ENCODE measurements at places on chromosomes 11 and 22.

DNA sequence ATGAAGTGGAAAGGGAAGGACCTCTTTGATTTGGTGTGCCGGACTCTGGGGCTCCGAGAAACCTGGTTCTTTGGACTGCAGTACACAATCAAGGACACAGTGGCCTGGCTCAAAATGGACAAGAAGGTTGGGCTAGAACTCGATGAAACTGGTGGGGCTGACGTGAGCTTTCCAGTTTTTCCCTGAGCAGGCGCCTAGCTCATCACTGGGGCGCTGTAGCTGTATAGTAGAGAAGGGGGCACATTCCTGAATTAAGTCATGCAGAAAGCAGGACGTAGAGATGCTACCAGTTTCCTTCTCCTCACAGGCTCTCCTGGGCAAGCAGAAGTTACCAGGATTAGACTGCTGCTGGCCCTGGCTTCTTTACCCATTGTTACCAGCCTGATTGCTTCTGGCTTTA, 33.3 kb downstream of the NF2 start:
- no peak for DNase-seq

GRCh38 chr11:26780376-26781085, 58.7 kb upstream of the SLC5A12 start:
- no peak for DNase-seq

- no peak for DNase-seq
These were observed 24.5 kb upstream of the DGKZ start for GRCh38 chr11:46322759-46323158.

DNA sequence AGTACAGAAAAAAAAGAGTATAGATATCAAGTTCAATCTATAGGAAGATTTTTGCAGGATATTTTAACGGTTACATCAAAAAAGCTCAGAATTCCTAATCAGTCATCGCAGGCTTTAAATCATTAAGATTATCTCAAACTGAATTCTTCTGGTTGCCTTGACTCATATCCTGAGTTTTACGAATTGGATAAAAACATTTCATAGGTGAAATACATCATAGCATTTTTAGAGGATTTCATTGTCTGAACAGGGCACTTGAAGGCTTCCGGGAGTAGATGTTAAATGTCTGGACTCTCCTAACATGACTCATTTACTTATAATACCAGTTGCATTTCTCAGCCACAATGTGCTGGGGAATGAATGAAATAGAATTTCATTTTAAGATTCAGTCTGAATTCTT, 2216.6 kb upstream of the RAG2 start:
- no peak for DNase-seq

DNA sequence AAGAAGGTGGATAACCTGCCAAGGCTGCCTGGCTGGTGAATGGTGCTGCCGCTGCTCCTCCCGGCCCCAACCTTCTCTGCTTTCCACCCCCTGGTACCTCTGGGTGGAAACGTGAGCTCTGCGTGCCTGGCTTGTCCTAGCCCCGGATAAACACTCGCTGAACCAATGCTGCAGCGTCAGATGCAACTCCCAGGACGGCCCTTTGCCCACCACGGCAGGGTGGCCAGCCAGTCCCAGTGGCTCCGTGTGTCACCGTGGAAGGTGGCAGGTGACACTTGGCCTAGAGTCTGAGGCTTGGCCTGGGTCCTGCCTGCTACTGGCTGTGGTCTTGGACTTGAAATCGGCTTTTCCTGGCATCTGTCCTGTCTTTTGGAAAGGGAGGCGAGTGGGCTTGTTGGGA, 47.7 kb downstream of the TPCN2 start:
- no peak for DNase-seq

DNA sequence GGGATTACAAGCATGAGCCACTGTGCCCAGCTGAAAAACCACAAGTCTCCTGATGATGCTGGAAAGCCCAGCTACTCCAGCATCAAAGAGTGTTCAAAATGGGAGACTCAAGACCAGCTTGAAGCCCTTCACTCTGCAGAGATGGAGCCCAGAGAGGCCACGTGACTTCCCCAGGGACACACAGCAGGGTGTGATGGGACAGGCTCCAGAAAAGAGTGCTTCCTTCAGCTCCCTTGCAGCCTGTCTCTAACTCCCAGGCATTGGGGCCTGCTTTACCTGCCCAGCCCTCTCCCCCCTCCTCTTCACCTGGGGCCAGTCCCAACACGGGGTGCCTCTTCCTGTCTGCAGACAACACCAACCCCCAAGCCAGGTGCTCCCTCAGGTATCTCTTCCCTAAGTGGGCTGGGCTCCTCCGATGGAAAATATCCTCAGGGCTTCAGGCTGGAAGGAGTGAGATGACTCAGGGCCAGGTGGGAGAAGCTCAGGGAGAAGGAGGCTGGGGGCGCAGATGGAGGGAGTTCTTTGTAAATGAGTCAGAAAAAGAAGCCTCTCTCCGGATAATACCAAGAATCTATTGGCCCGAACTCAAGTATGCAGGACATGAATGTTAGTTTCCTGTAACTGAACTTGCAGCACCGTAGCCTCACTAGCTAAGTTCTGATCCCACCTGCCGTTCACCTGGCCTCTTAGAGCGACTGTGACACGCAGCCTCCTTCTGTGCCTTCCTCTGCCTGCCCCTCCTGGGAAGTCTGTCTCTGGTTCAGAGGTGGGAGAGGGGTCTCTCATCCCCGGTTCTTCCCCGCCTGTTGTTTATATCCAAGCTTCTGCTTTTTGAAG, 326.6 kb downstream of the MN1 start:
- DNase-seq: no peak

DNA sequence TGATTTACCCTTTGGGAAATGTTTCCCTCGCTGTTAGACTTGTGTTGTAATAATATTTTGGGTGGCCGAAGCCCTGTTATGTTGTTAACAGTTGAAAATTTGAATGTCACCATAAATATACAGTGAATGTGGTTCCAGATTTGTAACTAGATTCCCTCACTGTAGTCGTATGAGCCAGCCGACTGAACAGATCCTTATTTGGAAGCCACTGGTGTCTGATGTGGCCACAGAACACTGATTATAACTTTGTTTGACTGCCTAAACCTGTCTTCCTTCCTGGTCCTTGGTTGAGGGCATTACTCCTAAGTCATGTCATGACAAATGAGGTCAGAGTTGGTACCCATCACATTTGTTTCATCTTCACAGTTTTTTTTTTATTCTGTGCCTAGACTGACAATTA, 45.4 kb downstream of the YAP1 start:
- no peak for DNase-seq

- DNase-seq: no peak
These were observed 21.2 kb upstream of the FEZ1 start for GRCh38 chr11:125517116-125517770.

GRCh38 chr11:12184699-12185098, 74.3 kb downstream of the MICAL2 start:
- no peak for DNase-seq

- DNase-seq: no peak
These were observed 179.2 kb downstream of the C11orf91 start for GRCh38 chr11:33521384-33521783.

DNA sequence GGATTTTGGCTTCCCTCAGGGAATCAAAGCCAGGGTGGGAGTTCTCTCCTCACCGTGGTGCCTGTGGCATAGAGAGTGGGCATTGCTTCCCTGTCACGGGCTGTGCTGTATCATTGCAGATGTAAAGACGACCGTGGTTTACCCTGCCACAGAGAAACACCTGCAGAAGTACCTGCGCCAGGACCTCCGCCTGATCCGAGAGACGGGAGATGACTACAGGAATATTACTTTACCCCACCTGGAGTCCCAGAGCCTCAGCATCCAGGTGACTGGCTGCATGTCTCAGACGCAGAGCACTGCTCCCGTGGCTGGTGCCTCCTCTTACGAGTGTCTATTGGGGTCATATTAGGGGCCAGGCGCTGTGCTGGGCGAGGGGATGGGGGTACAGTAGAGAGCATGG, 24.2 kb upstream of the ST3GAL4 start:
- no peak for DNase-seq

DNA sequence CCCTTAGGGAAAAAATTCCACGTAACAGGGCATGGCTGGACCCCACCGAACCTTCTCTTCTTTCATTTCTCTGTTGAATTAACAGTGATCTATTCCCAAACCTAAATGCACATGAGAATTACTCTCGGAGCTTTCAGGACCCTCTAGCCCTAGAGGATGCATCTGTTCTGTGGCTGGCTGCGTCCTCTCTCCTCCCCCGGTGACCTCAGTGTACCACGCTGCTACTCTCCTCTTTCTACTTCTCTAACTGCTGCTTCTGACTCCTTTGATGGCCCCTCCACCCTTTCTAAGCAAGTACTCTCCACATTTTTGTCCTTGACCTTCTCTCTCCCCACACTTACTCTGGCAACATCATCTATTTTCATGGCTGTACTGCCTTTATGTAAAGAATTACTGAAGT, 12.1 kb upstream of the APOA1 start:
- no peak for DNase-seq

GRCh38 chr11:2099516-2100349, 39.5 kb downstream of the IGF2 start:
- DNase-seq: no peak

- DNase-seq: no peak
These were observed 18.4 kb downstream of the OR2AT4 start for GRCh38 chr11:75078233-75078632.

GRCh38 chr11:118608360-118609227, 1.2 kb downstream of the PHLDB1 start:
- peak; percentile 55 for DNase-seq

DNA sequence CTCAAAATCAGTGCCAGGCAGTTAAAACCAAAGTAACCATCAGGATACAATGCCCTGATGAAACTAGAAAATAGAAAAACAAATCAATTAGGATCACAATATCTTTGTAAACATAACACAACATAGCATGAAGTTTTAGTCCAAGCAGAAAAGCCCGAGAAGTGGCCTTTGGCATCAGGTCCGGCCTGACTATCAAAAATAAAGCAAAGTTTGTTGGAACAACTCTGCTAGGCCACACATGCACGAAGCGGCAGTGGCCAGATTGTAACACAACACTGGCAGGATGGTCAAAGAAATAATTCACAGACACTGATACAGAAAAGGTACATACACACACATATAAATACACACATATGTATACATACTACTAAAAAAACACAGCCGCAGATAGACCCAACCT, 26.9 kb downstream of the CDON start:
- no peak for DNase-seq

DNA sequence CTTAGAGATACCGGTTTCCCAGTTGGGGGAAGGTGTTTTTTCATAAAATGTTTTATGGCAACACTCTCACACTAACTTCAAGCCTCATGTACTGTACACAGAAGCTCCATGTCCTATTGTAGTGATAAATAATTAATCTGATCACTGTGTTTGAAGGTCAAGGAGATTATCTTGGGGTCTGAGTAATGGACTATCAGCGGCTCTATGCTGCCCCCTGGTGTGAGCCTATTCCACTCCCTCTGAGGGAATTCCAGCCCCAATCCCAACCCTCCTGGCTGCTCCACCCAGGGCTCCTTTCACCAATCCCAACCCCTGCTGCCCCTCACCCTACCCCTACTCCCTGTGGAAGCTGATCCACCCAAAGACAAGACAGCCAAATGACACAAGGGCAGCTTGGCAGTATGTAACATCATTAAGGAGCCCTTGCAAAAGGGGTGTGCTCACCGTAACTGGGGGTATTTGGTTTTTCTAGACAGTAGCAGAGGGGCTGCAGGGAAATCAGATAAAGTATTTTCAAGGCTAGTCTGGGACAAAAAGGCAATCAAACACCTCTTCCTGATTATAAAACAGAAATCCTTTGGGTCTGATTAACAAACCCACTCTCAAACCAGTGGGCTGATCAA, 22.3 kb downstream of the HPS4 start:
- DNase-seq: peak; percentile 63

GRCh38 chr11:59558270-59558643, 46.9 kb downstream of the OR4D9 start:
- no peak for DNase-seq

DNA sequence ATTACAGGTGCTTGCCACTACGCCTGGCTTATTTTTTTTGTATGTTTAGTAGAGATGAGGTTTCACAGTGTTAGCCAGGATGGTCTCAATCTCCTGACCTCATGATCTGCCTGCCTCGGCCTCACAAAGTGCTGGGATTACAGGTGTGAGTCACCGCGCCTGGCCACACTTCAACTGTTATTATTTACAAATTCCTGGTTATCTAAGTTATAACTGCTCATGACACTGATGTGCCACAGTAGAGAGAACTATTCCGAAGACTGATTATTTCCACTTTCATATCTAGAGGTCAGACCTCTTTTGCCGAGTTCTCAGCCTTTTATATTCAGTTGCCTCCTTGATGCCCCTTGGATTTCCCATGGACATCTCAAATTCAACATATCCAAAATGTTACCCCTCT, 3.9 kb upstream of the NUP160 start:
- no peak for DNase-seq

DNA sequence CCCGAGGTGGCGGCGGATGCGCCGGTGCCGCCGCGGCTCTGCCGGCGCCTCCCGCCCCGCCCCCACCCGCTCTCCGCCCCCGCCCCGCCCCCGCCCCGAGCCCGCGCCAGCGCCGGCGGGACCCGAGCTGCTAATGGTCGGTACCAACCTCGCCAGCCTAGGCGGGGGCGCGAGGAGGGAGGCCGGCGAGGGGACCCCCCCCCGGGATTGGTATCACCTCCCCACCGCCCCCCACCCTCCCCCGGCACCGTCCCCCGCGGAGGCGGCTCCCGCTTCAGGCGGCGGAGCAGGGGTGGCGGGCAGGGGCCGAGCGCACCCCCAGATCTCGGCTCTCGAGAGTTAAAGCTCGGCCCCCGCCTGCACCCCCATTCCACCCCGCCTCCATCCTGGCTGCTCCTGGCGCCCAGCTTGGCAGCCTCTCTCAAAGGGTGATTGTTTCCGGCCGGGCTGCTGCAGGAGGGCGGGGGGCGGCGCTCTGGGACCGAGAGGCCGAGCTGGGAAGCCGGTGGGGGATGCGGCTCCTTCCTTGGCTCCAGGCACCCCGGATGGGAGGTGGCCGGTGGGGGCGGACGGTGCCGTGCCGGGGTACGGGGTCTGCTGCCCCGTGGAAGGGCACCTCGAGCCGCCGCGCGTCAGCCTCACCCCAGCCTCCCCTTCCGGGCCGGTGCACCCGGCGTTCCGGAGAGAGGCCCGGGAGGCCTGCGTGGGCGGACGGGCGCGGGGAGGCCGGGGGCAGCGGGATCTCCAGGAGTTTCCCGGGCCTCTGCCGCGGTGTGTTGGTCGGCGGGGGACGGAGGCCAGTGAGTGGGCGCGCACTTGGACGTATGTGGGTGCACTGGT, at the start of gene B3GAT1:
B3GAT1 (minus strand) TSS at position 40 of the 840 bp plus-strand sequence. CDS start 24,583 bp downstream, outside the sequence.
- DNase-seq: peak; percentile 49

- no peak for DNase-seq
These were observed 35.4 kb upstream of the SERPIND1 start for GRCh38 chr22:20738394-20739089.

GRCh38 chr11:11806074-11806473, 35.7 kb upstream of the USP47 start:
- no peak for DNase-seq

GRCh38 chr11:109112821-109113280, 309.1 kb upstream of the C11orf87 start:
- no peak for DNase-seq
